A549 treated with AZD2906 at 1 μM for 4 hours (cell line): ENCODE measurements at places on chromosomes 5 and 9. TPM values are rescaled to one million over a fixed set of nuclear protein-coding genes. Genes with fewer than 3 reads are reported as not detected.

CD74 gene
- total RNA-seq: 0.07 to 0.09 TPM (median 0.08 TPM) in 3 of 5 replicates, not detected in the others

ABHD17B gene
- total RNA-seq: 15.4 to 16.5 TPM (median 15.9 TPM) in 5 replicates

ADAMTS2 gene
- total RNA-seq: 0.03 to 0.15 TPM (median 0.08 TPM) in 5 replicates

PCDHGB3 gene
- 0.11 to 0.23 TPM (median 0.14 TPM) in 5 replicates for total RNA-seq

SLC4A9 gene
- 0.02 to 0.03 TPM in 2 of 5 replicates, not detected in the others for total RNA-seq

RGS7BP gene
- total RNA-seq: not detected in 5 replicates

CCDC192 gene
- not detected in 5 replicates for total RNA-seq

CYLC2 gene
- total RNA-seq: not detected in 5 replicates
